ENCODE measurements at places on chromosomes 16 and 17. TPM values are rescaled to one million over a fixed set of nuclear protein-coding genes. Genes with fewer than 3 reads are reported as not detected.

SMIM36 gene
- not detected for polyA plus RNA-seq

SLC47A1 gene
- polyA plus RNA-seq = 0.07 TPM

CORO6 gene
- polyA plus RNA-seq = 28.8 TPM

GRCh38 chr16:83040174-83040573 is 413.4 kb downstream of the CDH13 start:
- no peak overlapping the region for H3K4me3 ChIP-seq
- no peaks in the 10 kb centered on the region for H3K36me3 ChIP-seq
- H3K27ac ChIP-seq = peak overlapping the region; percentile 46

GRCh38 chr17:33192951-33193911 is 99.9 kb downstream of the ASIC2 start:
- DNase-seq = no peak
- peaks cover 4% of the 10 kb centered on the region for H3K27me3 ChIP-seq
- H3K36me3 ChIP-seq = no peaks in the 10 kb centered on the region

DNA sequence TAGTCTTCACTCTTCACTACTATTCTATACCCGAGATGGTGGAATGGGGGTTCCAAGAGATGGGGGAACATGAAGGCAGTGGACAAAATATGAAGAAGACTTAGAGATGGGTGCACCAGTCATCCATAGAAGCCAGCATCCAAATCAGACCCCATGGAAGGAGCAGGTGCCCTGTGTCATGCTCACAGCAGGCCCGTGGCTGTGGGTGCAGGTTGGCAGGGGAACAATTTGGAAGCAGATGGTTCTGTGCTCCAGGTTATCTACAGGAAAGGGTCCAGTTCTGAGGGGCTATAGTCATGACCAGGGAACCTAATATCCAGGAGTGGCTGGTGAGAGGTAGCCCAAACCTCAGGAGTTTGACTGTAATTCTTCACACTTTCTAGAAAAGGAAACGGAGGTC is 9.6 kb upstream of the LPCAT2 start:
- H3K27ac ChIP-seq = peak overlapping the region; percentile 83
- no peak overlapping the region for H3K4me3 ChIP-seq
- DNase-seq = no peak
- no peaks in the 10 kb centered on the region for H3K36me3 ChIP-seq

- H3K4me3 ChIP-seq = no peak overlapping the region
- peak; percentile 82 for DNase-seq
- no peaks in the 10 kb centered on the region for H3K36me3 ChIP-seq
- no peaks in the 10 kb centered on the region for H3K27me3 ChIP-seq
- peak overlapping the region; percentile 12 for H3K27ac ChIP-seq
Observed at GRCh38 chr17:66677201-66677981, 157.5 kb upstream of the CACNG5 start.

ITGB4 gene
- 1,039 TPM for polyA plus RNA-seq

GRCh38 chr17:79645022-79645776 is 34.3 kb upstream of the RBFOX3 start:
- H3K4me1 ChIP-seq = no peaks in the 10 kb centered on the region
- no peak overlapping the region for H3K27ac ChIP-seq
- no peaks in the 10 kb centered on the region for H3K27me3 ChIP-seq
- no peak overlapping the region for H3K4me3 ChIP-seq

- H3K27ac ChIP-seq = no peak within 1 kb of the TSS
- no peak for DNase-seq
- H3K36me3 ChIP-seq = no peaks in the 10 kb centered on the region
Observed at GRCh38 chr16:29678691-29679267, at the start of gene QPRT. TSS of gene QPRT (plus strand) at chr16:29679180. CDS start at chr16:29679198, 18 bp downstream.

DNA sequence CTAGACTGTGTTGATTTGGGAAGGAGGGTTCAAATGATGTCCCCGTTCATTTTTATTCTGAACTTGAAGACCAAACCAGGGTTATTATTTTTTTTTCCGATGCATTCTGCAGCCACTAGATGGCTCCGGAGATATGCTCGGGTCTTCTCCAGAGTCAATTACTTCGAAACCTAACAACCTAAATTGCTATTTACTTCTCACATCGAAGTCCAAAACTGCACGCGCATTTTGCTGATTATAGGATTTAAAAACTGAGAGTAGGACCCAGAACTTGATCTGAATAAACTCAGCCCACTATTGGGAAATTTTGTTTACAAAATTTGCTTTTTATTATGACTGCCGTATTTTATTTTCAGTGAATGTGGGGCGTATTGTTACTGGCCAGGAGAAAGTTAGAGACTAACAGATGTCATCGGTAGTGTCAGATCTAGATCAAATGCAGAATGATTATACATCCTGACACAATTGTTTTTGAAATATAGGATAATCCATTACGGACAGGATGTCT is 263.8 kb downstream of the HS3ST3A1 start:
- H3K36me3 ChIP-seq = no peaks in the 10 kb centered on the region
- peak overlapping the region; percentile 63 for H3K4me3 ChIP-seq
- no peaks in the 10 kb centered on the region for H3K27me3 ChIP-seq
- H3K27ac ChIP-seq = no peak overlapping the region

CLUH gene
- 24.0 TPM for polyA plus RNA-seq

GRCh38 chr17:50258647-50259476 is 15.4 kb upstream of the TMEM92 start:
- H3K27me3 ChIP-seq = peaks cover 23% of the 10 kb centered on the region
- no peak overlapping the region for H3K4me3 ChIP-seq
- no peak overlapping the region for H3K27ac ChIP-seq
- H3K4me1 ChIP-seq = no peaks in the 10 kb centered on the region
- no peak for DNase-seq
- H3K36me3 ChIP-seq = no peaks in the 10 kb centered on the region

CRYM gene
- polyA plus RNA-seq = 0.17 TPM

GRCh38 chr16:24344784-24345183 is 88.6 kb downstream of the CACNG3 start:
- H3K27ac ChIP-seq = no peak overlapping the region
- no peaks in the 10 kb centered on the region for H3K27me3 ChIP-seq
- no peaks in the 10 kb centered on the region for H3K4me1 ChIP-seq
- no peak for DNase-seq
- H3K4me3 ChIP-seq = no peak overlapping the region

OTOP2 gene
- not detected for polyA plus RNA-seq

DNA sequence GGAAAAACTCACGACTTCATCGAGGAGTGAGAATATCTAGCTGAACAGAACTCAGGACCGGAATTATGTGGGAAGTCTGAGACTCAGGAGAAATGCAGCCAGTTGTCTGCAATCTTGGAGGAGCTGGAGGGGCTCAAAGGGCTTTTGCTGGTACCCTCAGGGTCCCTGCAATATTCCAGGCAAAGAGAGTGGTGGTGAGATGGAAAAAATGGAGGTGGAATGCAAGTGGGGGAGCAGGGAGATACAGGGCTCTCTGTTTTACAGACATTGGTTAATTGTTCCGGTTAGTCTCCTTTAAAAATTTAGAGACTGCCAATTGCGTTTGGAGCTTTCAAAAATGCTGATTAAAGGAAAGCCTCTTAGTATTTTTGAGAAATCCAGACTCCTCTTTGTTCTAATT is 18.2 kb upstream of the HP start:
- no peaks in the 10 kb centered on the region for H3K4me1 ChIP-seq
- no peak for DNase-seq
- no peaks in the 10 kb centered on the region for H3K27me3 ChIP-seq
- H3K36me3 ChIP-seq = no peaks in the 10 kb centered on the region

GRCh38 chr17:10169290-10169689 is 29.1 kb downstream of the GAS7 start:
- no peak for DNase-seq
- H3K36me3 ChIP-seq = no peaks in the 10 kb centered on the region
- H3K27ac ChIP-seq = no peak overlapping the region
- no peak overlapping the region for H3K4me3 ChIP-seq
- peaks cover 8% of the 10 kb centered on the region for H3K4me1 ChIP-seq

DNA sequence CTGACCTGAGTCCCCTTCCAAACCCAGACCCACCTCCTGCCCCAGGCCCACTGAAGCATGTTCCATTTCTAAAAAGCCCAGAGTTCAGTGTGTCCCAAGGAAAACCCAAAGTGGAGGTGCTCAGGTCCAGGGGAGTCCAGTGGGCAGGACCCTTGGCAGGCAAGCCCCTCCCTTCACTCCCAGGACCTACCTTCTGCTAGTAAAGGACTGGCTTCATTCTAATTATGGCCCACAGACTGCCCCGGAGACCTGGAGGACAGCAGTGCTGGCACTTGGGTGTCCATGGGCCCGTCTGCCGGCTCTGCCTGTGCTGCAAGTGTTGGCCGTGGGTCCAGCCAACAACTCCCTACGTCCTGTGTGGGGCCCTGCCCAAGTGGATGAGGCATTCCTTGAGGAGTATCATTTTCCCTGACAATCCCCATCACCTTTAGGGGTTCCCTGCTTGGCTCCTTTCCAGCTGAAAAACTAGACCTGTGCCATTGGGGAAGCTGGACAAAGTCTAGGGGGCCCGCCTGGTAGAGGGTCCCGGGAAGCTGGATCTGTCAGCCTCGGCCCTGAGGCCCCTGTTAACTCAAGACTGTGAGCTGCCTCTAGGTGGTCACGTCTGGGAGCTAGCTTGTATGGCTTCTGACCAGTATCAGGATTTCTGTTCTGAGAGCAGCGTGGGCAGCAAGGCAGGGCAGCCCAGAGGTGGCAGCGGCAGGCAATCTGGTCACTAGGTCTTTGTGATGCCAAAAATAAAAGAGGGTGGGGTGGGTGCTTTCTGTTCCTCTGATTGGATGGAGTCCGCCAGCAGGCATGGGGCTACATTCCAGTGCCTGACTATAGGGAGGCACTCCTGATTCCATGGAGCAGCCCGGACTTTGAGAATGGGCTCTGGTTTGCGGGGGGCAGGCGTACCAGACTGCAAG is 8.2 kb downstream of the CBX2 start:
- no peaks in the 10 kb centered on the region for H3K4me1 ChIP-seq
- DNase-seq = no peak
- H3K4me3 ChIP-seq = no peak overlapping the region
- no peak overlapping the region for H3K27ac ChIP-seq
- H3K27me3 ChIP-seq = peaks cover 38% of the 10 kb centered on the region

All from keratinocyte (primary cell).